ENCODE measurements at places on chromosomes 12 and 14.

- DNase-seq: no peak
These were observed 1.9 kb downstream of the MYO1A start for GRCh38 chr12:57047981-57048380.

DNA sequence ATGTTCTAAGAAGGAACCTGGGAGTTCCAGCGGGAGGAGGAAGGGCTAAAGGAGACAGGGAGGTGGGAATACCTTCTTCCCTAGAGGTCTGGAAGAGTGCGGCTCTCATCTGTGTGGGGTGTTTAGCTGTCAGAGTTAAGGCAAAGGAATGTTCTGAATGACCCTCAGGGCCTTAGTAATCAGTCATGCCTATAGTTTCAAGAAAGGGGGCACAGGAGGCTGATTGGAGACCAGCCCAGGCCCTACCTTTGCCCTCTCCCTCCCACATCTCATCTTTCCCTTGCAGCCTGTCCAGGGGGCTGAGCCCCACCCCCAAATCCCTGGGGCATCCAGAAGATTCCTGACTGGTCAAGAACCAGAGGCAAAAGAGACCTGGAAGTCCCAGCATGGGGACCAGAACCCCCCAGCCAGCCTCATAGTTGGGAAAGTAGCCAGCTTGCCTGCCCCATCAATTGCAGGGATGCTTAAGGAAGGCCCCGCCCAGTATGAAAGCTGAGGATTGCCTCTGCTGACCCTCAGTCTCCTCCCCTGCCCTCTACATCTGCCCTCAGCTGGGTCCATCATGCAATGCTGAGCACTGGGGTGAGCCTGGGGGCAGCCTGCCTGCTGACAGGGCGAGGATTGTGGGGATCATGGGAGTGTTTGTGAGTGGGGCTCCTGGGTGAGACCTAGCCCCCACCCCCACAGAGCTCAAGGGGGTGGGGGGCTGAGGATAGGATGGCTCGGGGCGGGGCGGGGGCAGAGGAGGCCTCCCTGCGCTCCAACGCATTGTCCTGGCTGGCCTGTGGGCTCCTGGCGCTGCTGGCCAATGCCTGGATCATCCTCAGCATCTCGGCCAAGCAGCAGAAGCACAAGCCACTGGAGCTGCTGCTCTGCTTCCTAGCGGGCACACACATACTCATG is 1.8 kb downstream of the GPR162 start:
- no peak for DNase-seq

DNA sequence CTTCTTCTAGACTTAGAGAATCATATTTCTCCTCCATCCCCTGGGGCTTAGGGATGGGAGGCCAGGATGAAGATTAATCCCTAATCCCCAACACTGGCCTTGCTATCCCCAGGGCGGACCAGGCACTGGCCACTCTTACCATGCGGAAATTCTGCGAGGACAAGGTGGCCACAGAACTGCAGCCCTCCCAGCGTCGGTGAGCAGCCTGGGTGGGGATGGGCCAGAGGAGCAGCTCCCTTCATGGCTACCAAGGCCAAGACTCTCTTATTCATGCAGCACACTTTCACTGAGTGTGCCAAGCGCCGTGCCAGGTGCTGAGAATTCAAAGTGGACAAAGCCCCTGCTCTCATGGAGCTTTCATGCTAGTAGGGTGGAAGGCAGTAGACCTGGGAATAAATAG is 7.0 kb downstream of the TNS2 start:
- DNase-seq: no peak

DNA sequence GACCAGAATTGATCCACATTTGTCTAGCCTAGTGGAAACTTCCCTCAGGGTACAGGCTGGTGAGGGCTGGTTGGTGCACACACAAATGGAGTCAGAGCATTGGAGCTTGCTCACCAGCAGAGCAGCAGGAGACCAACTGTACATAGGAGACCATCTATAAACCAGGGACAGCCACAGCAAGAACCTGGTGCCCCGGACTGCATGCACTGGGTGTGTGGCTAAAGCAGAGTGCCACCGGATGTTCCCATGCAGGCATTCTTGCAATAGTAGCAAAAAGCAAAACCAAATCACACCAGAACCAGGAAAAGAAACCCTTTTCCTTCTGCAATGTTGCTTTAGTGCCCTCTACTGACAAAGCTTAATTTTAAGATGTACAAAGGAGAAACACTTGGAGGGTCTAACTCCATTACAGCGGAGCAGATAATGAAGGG is 136.4 kb downstream of the MDGA2 start:
- no peak for DNase-seq

DNA sequence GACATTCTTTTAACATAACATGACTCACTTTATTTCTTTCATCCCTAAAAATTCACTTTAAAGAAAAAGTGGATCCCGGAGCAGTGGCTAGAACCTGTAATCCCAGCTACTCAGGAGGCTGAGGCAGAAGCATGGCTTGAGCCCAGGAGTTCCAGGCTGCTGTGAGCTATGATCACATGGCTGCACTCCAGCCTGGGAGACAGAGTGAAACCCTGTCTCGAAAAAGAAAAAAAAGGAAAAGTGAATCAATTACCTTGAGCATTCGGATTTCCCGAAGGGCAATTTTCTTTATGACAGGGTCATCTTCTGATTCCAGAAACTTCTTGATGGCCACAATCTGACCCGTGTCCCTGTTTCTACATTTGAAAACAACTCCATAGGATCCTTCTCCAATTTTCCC is 1.2 kb downstream of the CDKL1 start:
- DNase-seq: no peak

GRCh38 chr12:29781705-29782266 is 2.0 kb downstream of the TMTC1 start:
- no peak for DNase-seq

GRCh38 chr12:85424581-85425348 is 144.7 kb downstream of the ALX1 start:
- no peak for DNase-seq

DNA sequence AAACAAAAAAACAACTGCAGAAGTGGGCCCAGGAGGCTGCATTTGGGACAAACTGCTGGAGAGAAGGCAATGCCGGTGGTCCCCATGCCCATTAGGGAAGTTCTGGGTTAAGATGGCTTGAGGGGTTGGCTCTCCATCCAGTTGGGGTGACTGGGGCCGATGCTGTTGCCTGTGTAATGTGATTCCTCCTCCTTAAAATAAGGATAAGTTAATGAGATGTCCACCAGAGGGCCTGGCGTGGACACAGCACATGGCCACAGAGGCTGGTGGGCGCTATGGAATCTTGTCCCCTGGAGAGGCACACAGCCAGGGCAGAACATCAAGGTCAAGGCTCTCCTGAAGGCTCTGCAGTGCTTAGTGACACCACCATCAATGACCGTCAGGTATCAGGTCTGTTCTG is 1.0 kb upstream of the TESC start:
- no peak for DNase-seq

DNA sequence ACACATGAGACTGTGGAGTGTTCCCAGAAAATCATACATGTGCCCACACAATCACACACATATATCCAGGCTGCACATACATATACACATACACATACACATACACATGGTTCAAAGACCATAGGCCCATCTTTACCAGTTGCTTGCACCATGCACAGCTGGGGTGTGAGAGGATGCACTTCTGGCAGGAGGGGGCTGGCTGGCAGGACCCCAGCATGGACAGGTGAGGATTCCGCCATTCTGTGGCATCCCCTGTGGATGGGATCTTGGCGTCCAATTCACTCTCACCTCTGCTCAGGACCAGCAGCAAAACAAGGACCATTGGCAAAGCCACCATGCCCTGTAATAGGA is 7.0 kb downstream of the ITGB7 start:
- no peak for DNase-seq

- DNase-seq: peak; percentile 63
These were observed 81.8 kb downstream of the EMP1 start for GRCh38 chr12:13278249-13278787.

- no peak for DNase-seq
These were observed 162.7 kb upstream of the OTX2 start for GRCh38 chr14:56972948-56973347.

DNA sequence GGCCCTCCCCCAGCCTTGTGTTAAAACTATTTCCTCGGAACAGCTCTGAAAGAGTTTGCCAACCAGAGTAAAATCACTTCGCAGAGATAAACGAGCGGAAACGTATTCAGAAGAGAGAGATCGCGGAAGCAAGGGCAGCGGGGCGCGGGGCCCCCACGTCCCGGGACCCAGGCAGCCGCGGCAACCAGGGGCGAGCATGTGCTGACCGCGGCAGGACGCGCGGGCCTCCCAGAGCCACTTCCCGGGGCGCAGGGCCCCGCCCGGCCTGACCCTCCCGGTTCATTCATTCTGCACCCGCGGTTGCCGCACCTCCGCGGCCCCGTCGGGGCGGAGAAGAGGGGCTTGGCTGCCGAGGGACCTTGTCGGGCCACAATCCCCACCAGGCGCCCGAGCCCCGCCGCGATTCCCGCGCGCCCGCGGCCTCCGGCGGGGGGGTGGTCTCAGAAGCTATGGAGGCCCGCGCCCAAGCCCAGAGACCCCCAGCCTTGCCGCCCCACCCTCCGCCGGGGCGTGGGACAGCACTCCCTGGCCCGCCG is 598 bp downstream of the UBE2N start:
- peak; percentile 34 for DNase-seq

- no peak for DNase-seq
These were observed 331.2 kb upstream of the FBXO33 start for GRCh38 chr14:39763402-39763890.

GRCh38 chr14:99257673-99258221 is 14.2 kb downstream of the BCL11B start:
- DNase-seq: peak; percentile 26

DNA sequence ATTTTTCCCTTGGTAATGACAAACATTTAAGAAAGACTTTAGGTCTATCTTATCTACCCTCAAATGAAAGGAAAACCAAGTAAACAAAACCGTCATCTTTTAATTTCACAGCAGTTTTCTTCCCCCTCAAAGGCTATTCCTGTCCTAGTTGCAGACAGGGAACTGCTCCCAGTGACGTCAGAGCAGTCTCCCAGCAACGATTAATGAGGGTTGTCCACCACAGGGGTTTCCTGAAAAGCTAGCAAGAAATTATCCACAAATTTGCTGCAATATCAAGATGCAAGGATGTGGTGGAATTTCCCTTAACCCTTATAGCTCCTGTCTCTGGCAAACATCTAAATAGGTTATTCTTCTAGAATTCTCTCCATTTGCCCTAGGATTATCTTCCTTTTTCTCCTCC is 89.1 kb upstream of the STAC3 start:
- DNase-seq: no peak

GRCh38 chr14:63853831-63854293 is 1.1 kb downstream of the SYNE2 start:
- peak; percentile 45 for DNase-seq

- no peak for DNase-seq
These were observed 65.7 kb downstream of the CDK17 start for GRCh38 chr12:96334502-96334901.

- DNase-seq: no peak
These were observed 776 bp downstream of the RDH5 start for GRCh38 chr12:55720894-55721444.

- DNase-seq: no peak
These were observed 41.5 kb downstream of the KIF21A start for GRCh38 chr12:39401459-39401858.

- DNase-seq: no peak
These were observed 51.9 kb upstream of the BBS10 start for GRCh38 chr12:76400136-76400535.

DNA sequence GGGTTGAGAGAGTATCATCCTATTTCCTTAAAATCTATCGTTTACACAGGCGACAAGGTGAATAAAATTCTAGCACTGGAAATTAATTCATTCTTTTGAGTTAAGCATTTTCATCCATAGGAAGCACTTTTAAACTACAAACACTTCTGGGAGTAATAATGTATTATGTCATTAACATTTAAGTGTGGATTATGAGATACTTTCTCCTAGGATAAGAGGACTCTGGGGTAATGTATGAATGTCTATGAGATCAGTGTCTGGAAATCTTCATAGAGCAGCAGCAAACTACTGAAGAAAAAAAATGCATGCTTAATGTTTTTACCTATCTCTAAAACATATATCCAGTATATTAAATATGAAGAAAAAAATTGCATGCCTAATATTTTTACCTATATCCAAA is 86.9 kb downstream of the EPS8 start:
- no peak for DNase-seq

- no peak for DNase-seq
These were observed 56.8 kb upstream of the FOXG1 start for GRCh38 chr14:28709571-28710305.

DNA sequence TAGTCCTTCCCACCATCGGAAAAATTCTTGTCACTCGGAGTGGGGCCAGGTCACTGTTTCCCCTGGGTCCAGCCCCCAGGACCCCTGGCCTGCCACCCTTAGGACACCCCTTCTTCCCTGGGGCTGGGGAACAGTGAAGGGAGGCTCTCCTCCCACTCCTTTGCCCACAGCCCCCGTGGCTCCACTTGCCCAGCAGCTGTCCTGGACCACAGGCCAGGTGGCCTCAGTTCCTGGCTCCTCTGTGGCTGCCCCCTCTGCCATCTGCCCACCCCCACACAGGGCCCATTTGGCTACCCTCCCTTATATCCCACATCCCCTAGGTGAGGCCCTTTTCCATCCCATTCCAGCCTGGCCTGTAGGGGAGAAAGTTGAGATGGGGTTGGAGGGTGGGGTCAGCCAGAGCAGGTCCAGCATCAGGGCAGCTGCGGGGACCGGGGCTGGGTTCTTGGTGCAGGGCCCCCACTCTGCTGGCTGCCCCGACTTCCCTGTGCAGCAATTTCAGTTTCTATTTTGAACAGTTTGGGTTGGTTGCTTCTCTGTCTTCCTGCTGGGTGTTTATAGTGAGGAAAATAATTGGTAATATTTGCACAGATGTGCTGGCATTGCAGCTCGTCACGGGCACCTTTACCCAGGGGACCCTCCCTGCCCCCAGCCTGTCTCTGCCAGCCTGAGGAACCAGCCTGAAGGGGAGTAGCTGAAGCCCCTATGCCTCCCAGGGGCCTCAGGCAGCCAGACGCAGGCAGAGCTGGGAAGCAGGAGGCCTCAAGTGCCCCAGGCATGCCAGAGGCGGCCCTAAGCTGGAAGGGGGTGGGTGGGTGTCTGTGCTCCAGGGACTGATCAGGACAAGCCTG is 23.4 kb downstream of the SYNDIG1L start:
- no peak for DNase-seq

GRCh38 chr14:80605536-80605935 is 336.0 kb downstream of the CEP128 start:
- DNase-seq: no peak

- no peak for DNase-seq
These were observed 208.5 kb downstream of the C12orf50 start for GRCh38 chr12:87820524-87821202.

DNA sequence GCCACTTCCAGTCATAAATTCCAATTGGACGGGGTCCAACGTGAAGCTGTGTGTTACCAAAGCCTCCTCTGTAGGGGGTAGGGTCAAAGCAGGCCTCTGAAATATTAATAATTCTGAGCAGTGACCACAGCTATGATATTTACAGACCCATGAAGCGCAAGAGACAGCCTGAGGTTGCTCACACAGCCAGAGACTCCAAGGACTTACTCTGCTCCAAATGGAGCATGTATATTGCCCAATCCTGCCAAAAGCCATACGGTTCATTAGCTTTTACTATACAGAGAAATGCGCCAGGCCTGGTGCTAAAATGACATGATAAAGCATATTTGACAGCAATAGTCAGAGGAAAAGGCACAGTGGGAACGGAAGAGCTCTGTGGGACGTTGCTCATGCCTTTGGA is 151.3 kb downstream of the PAH start:
- DNase-seq: no peak
